ENCODE measurements at places on chromosomes 3 and 15. TPM values are rescaled to one million over a fixed set of nuclear protein-coding genes. Genes with fewer than 3 reads are reported as not detected.

DNA sequence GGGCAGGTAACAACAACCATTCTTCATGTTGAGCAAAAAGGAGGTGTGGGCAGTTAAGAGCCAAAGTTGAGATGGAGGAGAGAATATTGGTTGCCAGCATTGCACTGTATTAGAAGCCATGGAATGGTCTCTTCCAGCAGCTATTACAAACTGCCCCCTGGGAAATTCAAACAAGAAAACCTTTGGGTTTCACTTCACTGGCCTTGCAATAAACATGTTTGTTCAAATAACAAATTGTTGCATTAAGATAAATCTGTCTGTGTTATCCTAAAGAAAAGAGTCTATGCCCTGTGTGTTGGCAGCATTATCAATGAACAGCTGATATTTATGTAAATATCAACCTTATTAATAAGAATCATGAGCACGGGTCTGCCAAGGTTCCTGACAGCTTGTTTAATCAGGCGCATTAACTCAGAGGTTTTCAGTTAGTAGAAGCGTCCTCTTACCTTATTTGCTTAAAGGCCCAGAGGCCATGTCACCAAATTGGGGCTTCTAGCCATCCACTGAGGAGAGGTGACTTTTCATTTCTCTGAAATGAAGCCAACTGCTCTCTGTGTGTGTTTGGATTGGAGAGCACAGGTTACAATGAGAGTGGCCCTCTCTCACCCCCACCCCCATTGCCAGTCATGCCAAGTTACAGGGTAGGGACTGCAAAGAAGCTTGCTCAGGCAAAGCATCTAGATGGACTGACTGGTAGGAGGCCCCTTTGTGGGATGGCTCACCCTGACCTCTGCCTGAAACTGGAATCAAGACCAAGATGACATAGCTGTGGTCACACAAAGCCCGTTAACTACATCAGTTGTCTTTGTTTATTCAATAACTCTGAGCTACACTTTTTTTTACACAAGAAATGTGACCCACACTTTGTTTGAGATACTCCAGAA, 10.5 kb downstream of the FILIP1L start:
- peak; percentile 87 for DNase-seq

- no peak for DNase-seq
Measured at GRCh38 chr15:89841306-89841705, 26.7 kb upstream of the ANPEP start.

DNA sequence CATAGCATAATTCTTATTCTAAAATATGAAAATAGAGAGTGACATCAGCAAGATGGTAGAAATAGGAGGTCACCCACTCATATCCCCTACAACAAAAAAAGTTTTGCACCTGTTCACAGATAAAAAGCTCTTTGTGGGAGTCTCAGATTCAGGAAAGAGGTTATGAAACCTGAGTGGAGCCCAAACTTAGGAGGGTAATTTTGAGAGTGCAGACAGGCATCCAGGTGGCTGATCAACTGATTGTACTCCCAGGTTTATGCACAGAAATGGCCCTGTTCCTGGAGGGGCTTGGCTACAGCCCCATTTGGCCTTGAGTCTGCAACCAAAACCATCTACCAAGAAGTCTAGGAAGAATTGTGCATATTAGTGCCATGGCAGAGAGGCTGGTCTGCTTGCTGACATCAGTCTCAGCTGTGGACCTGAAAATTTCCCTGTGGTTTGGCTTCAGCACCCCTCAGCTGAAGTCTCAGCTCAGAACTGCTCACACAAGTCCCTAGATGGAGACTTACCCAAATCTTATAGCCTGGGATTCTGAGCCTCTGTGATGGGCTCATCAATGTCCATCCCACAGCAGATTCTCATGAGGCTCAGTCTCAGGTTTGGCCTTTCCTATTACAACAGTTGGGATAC, 291.6 kb downstream of the IL20RB start:
- DNase-seq: no peak

GRCh38 chr15:65087873-65088642, 11.5 kb downstream of the KBTBD13 start:
- no peak for DNase-seq

- no peak for DNase-seq
Measured at GRCh38 chr3:61718565-61718964, 157.2 kb downstream of the PTPRG start.

DNA sequence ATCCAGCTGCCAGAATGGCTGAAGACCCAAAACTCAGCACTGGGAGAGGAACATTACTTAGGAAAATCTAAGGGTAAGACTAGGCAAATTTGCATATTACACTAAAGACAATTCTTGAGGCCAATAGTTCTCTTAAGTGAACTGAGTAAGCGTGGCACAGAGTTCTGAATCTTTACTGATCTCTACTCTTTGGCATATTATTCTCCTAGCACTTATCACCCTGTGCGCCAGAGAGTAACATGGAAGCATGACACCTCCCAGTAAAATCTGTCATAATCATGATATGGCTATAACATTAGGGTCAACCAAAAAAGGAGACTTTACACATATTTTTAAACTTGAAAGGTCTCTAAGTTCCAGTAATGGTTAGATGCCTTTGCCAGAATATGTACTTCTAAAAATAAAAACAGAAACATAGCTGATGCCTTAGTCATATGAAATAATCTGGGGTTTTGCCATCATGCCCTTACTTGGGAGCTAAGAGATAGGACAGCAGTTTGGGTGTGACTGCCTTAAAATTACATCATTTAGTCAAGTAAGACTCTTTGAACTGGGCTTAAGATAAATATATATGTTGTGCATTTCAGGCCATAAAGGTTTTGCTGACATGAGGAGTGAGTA, 290.5 kb downstream of the PLCL2 start:
- DNase-seq: peak; percentile 64

The GPR62 gene
- not detected for total RNA-seq
